T-helper 9 cell (primary cell): ENCODE measurements at places on chromosomes 4 and X.

- no peak for DNase-seq
Observed at GRCh38 chr4:150771382-150771781, 189.4 kb downstream of the MAB21L2 start.

- DNase-seq: no peak
Observed at GRCh38 chrX:113305496-113305895, 464.9 kb upstream of the AMOT start.

DNA sequence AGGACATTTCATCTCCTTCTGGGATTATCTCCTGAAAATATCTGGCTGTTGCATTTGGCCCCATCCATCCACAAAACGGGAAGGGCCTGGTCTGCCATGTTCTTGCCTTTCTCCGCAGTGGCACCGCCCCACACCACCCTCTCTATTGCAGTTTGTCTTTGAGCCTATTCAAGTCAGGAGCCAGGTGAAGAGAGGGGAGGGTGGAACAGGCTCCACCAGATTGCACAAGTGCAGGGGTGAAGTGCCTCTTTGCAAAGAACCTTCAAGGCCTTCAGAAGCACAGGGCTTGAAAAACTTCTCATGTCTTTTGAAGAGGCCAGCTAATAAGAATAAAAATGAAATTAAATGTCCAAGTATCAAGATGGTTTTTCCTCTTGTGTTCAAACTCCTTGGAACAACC, 28.7 kb downstream of the RS1 start:
- no peak for DNase-seq

- peak; percentile 47 for DNase-seq
Observed at GRCh38 chrX:103918571-103919269, 43.7 kb upstream of the TMSB15B start.

DNA sequence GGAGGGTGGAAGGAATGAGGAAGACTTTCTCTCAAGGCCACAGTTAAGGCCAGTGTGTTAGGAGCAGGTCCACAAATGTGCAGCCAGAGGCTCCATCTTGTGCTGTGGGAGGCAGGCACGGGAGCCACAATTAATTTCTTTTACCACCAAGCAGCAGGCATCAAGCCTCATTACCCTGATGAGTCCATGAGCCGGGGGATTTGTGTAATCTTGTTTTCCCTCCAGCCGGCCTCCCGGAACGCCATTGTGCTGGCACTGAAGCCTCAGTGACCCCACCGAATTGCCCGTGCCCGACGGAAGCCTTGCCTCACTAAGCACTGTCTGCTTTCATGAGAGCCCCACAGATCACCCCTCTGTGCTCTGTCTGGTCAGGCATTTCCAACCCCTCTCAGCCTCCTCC, 154.7 kb upstream of the STX18 start:
- no peak for DNase-seq

DNA sequence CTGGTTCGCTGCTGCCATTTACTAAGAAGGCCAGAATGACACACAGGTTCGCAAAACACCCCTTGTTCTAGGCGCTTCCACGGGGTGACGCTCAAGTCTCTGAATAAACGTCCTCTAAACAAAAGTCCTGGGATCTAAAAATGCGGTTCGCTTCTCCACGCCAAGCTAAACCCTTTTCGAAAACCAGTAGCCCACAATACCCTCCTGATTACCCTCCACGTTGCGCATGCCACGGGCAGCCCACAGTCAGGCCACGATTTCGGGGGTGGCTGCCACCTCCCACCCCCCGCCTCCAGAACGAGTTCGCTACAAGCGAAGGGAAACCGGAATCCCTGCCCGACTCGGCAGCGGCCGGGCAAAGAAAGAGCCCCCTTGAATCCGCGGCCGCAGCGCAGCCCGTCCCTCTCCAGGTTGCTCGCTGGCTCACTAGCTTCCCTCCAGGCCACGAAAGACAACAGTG, 423 bp downstream of the RPL39 start:
- peak; percentile 9 for DNase-seq

GRCh38 chrX:41475191-41475590, 28.0 kb downstream of the NYX start:
- no peak for DNase-seq

- DNase-seq: no peak
Observed at GRCh38 chrX:3514996-3515395, 168.5 kb upstream of the MXRA5 start.

DNA sequence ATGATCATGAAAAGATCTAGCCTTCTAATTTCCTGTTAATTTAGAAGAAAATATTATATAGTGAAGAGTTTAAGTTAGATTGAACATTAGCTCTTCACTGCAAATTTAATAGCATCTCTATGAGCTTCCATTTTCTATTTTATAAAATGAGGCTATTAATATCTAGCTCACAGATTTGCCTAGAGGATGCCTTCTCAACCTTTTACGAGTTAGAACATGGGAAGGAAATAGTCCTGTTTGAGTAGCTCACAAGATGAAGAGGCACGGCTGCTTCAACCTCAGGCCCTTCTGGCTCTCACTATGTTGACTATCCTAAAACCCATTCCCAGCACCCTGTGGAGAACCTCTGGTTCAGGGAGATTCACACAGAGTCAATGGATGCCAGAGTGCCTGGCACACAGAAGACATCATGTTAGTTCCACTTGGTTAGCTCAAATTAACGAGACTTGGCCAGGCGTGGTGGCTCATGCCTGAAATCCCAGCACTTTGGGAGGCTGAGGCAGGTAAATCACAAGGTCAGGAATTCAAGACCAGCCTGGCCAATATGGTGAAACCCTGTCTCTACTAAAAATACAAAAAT, 97.9 kb upstream of the GUCY1A1 start:
- DNase-seq: no peak

GRCh38 chrX:130109429-130110378, 593 bp downstream of the ELF4 start:
- DNase-seq: no peak

DNA sequence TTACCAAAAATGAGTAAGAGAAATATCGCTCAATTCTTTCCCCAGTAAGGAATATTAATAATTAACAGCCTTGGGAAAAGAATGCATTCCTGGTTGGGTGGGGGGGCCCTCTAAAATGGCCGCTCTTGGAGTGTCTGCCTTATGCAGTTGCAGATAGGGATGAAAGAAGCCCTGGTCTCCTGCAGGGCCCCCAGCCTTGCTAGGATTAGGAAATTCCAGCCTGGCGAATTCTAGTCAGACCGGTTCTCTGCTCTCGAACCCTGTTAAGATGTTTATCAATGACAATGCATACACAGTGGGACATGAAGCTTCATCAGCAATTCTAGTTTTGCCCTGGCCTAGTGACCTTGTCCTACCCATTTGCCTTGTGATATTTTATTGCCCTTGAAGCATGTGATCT, 1047.7 kb upstream of the GRID2 start:
- no peak for DNase-seq

GRCh38 chrX:40166582-40166981, 68.8 kb upstream of the BCOR start:
- DNase-seq: no peak

DNA sequence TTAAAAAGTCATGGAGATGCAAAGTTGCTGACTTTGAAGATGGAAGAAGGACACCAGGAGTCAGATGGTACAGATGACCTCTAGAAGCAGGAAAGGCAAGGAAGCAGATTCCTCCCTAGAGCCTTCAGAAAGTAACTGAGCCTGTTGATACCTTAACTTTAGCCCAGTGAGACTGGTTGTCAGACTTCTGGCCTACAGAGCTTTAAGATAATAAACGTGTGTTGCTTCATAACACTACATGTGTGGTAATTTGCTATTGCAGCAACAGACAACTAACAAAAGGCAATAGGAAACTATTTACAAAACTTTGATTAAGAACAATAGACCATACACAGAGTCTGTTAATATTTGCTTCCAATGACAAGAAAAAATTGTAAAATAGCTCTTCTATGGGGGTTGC, 102.0 kb upstream of the USP38 start:
- DNase-seq: no peak

DNA sequence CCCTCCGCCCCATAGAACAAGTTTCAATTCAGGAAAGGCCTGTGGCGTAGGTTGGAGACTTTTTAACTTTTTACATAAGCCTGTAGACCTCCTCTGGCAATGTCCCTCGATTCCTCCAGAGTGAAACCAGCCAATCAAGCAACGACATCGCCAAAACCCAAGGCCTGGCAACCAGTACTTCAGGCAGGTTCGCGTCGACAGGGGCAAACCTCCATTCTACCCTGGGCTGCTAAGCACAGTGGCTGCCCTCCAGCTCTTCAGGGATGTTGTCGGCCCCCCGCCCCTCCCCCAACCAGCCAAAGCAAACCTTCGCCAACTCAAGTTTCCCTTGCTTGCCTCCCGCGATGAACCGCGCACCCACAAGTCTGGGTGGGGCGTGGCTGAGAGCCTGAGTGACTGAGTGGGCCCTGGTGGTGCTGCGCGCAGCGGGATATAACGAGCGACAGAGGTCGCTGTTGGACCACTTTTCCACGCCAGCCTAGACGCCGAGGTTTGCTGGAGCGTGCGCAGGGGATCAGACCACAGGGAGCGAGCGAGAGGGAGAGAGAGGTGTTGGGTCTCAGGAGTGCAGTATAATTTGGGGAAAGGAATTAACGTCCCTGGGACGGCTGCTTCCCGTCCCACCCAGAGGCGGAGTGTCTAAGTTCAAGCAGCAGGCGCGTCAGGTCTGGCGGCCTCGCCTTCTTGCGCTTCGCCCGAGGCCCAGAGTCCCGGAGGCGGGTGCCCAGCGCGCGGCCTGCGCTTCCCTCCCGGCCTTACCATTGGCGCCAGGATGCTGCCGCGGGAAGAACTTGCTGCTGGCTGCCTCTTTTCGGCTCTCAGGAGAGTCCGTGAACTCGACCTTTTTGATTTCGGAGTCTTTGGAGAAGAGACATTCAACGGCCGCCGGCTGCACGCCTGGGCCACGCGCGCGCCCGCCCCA, 9.0 kb upstream of the PITX2 start:
- DNase-seq: no peak

- no peak for DNase-seq
Observed at GRCh38 chr4:1592709-1593417, 91.2 kb downstream of the FAM53A start.

- DNase-seq: peak; percentile 45
Observed at GRCh38 chrX:40098264-40099054, 701 bp upstream of the BCOR start.

- no peak for DNase-seq
Observed at GRCh38 chrX:68922013-68922412, 93.2 kb downstream of the EFNB1 start.

DNA sequence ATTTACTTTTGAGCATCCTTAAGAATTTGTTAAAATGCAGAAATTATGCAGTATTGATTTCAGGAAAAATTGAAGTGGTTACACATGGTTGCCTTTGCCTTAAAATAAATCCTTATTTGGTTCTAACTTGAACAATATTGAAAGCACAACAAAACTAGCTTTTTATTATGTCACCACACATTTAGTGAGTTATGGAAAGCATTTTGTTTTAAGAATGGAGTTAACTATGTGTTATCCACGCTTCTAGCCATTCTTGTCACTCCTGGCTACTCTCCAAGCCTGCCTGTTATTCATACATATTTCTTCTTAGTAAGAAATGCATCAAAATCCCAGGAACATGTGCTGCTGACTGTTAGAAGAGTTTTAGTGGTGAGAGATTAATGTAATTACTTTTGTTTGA, 73.9 kb downstream of the FAT4 start:
- DNase-seq: no peak

- DNase-seq: peak; percentile 7
Observed at GRCh38 chr4:108168160-108168670, 517 bp downstream of the LEF1 start.

DNA sequence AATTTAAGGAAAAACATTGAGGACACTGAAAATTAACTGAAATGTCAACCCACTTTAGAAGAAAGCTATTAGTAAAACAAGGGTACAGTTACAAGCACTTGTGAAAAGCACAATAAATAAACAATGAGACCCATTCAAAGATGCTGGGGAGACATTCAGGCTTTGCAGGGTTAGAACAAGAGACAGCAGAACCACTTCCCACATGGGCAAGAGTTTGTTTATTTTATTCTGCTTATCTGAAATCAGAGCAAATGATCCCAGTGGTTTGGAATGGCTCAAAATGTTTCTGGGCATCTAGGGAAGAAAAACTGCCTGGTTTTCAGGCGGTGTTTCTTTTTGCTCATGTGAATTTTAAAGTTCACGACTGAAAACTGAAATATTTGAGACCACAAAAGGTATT, 42.4 kb downstream of the PPP3CA start:
- no peak for DNase-seq

DNA sequence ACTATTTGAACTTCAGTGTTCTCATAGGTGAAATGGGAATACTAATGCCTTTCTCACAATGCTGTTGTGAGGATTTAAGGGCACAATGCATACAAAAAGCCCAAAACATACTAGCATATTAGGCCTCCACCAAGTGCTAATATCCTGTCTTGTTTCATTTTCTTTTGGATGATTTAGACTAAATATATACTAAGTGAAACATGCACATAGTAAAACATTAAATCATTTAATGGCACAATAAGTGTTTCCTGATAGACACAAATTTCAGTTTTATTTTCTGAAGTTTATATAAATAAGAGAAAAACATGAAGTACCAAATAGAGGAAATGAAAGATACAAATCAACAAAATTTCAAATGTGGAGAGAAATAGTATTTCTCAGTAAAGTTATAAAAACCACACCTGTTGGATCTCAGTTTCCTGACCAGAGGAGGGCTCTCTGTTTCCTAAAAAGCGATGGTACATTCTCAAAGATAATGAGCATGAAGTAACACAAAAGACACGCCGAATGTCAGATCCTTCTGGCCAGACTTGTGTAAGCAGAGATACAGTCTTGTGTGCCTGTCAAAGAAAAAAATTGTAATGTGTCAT, 25.1 kb downstream of the DDX60 start:
- DNase-seq: no peak
